ENCODE measurements at places on chromosomes 2 and 18. TPM values are rescaled to one million over a fixed set of nuclear protein-coding genes. Genes with fewer than 3 reads are reported as not detected.
A peak's percentile ranks its signal among the peaks of the same experiment; 100 is the strongest.

CCDC148 gene
- not detected for total RNA-seq

ZNF638 gene
- total RNA-seq = 411 TPM

DNA sequence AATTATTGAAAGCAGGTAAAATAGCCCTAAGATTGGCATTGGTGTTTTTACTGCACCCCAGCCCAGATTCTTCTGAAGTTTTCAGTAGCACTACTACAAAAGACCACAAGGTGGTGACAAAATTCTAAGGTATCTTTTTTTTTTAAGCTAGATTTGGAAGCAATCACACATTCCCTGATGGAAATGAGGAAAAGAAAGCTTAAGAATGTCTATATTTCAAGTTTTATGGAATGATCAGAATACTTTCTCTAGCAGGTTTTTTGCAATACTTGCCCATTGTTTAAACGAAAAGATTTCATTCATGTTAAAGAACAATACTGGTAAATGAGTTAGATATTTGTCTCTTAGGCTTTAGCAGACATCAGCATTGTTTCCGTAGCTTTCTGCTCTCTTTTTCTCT is 32.1 kb upstream of the ZNF638 start:
- H3K4me1 ChIP-seq = no peaks in the 10 kb centered on the region
- no peak overlapping the region for H3K4me3 ChIP-seq
- no peaks in the 10 kb centered on the region for H3K36me3 ChIP-seq

DNA sequence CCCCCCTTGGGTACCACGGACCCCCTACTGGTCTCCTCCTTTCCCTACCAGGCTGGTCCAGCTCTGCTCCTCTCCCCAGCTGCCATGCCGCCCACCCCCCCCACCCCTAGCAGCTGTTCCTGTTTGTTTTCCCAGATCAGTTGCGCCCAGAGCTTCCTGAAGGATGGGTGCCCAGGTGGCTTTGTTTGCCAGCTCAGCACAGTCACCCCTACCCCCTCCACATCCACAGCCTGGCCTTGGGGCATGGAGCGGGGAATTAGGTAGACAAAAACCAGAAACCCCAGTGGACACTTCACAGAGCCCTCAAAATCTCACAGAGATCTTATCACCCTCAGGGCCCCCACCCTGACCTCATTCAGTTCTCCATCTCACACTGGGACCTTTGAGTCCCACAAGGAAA is 3.7 kb upstream of the CRYBA2 start:
- no peaks in the 10 kb centered on the region for H3K36me3 ChIP-seq
- peak; percentile 57 for DNase-seq
- H3K4me1 ChIP-seq = peaks cover 66% of the 10 kb centered on the region
- H3K27me3 ChIP-seq = peaks cover 100% of the 10 kb centered on the region
- H3K27ac ChIP-seq = peak overlapping the region; percentile 67

DNA sequence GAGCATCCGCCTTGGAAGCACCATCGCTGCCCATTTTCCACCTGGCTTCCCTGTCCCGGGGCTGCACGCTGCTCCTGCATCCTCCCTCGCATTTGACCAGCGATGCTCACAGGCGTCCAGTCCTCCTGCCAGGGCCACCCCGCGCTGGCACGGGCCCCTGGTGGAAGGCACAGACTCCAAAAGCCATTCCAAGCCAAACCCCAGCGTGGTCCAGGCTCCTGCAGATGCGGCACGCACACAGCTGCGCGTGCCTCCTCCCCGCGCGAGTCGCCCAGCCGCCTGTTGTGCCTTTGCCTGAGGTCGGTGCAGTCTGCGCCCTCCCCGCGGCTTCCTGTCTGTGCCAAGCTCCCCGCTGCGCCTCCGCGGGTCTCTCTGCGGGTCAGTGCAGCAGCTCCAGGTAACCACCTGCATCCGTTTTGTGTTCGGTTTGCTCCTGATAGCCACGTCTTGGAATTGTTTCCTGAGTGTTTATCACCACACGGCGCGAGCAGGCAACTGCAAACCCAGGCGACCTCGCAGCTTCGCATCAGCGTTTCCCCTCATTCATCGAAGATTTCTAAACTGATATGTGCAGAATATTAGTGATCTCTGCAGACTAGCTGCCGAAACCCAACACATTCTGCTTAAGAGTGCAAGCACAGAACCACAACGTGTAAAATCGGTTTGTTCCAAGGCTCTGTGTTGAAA is 65.2 kb upstream of the SALL3 start:
- H3K4me3 ChIP-seq = no peak overlapping the region
- peaks cover 19% of the 10 kb centered on the region for H3K27me3 ChIP-seq
- H3K27ac ChIP-seq = no peak overlapping the region
- no peak for DNase-seq

DNA sequence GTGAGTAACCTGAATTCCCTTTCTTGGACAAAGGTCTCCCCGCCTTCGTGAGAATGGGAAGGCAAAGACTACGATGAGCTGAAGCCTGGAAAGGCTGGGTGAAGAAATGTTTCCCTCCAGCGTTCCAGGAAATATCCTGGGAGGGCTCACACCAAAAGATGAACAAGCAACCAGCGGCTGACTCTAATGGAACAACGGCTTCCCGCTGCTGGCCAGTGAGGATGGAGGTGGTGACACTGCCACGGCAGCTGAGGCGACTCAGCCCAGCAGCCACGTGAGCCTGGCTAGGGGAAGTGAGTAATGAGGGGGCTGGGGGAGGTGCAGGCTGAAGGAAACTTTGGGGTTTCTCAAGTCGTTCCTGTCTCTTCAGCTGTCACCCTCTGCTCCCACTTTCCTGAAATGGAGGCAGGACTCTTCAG is 105.0 kb upstream of the SMAD7 start:
- no peaks in the 10 kb centered on the region for H3K27me3 ChIP-seq
- no peaks in the 10 kb centered on the region for H3K36me3 ChIP-seq
- no peak overlapping the region for H3K4me3 ChIP-seq
- peak overlapping the region; percentile 43 for H3K27ac ChIP-seq
- peak; percentile 47 for DNase-seq
- H3K4me1 ChIP-seq = peaks cover 22% of the 10 kb centered on the region

- no peak overlapping the region for H3K27ac ChIP-seq
- no peaks in the 10 kb centered on the region for H3K27me3 ChIP-seq
- peaks cover 15% of the 10 kb centered on the region for H3K4me1 ChIP-seq
- DNase-seq = no peak
Observed at GRCh38 chr2:1813371-1813770, 69.1 kb upstream of the PXDN start.

- H3K4me3 ChIP-seq = no peak overlapping the region
- peaks cover 4% of the 10 kb centered on the region for H3K27me3 ChIP-seq
- peak; percentile 79 for DNase-seq
- no peaks in the 10 kb centered on the region for H3K36me3 ChIP-seq
- no peak overlapping the region for H3K27ac ChIP-seq
Observed at GRCh38 chr2:20962939-20963557, 80.8 kb downstream of the APOB start.

GRCh38 chr2:234479465-234479864 is 17.4 kb downstream of the ARL4C start:
- no peak overlapping the region for H3K27ac ChIP-seq
- no peaks in the 10 kb centered on the region for H3K4me1 ChIP-seq
- H3K27me3 ChIP-seq = no peaks in the 10 kb centered on the region
- no peaks in the 10 kb centered on the region for H3K36me3 ChIP-seq
- H3K4me3 ChIP-seq = no peak overlapping the region
